Frontal cortex (tissue), 4 donors: ENCODE measurements at places on chromosomes 4 and X. TPM values are rescaled to one million over a fixed set of nuclear protein-coding genes. Genes with fewer than 3 reads are reported as not detected.
A peak's percentile ranks its signal among the peaks of the same experiment; 100 is the strongest.

Gene TEX13C
- total RNA-seq: not detected

Gene DGKK
- 0.41 TPM for total RNA-seq

Gene NDP
- 27.3 TPM for total RNA-seq

GRCh38 chr4:116401293-116401692 lies 684.1 kb downstream of the TRAM1L1 start:
- no peak for DNase-seq

DNA sequence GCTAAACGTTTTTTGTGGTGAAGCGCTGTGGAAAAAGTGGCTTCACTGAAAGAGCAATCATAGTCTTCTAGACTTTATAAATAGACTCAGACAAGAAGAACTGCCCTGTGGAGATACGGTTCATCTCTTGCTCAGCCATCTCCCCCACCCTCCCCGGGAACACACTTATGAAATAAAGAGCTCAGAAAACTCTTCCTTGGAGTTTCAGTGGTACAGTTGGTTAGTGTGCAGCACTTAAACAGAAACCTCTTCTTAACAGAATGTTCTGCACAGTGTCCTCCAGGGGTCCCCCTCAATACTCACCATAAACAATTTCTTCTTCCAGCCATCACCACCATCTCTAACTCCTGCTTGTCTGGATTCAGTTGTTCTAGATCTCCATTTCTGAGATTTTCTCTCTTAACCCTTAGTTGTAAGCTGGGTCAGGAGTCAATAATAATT lies 313.0 kb downstream of the ARHGAP10 start:
- no peak for DNase-seq

Gene KCND1
- total RNA-seq: 0.41 TPM

DNA sequence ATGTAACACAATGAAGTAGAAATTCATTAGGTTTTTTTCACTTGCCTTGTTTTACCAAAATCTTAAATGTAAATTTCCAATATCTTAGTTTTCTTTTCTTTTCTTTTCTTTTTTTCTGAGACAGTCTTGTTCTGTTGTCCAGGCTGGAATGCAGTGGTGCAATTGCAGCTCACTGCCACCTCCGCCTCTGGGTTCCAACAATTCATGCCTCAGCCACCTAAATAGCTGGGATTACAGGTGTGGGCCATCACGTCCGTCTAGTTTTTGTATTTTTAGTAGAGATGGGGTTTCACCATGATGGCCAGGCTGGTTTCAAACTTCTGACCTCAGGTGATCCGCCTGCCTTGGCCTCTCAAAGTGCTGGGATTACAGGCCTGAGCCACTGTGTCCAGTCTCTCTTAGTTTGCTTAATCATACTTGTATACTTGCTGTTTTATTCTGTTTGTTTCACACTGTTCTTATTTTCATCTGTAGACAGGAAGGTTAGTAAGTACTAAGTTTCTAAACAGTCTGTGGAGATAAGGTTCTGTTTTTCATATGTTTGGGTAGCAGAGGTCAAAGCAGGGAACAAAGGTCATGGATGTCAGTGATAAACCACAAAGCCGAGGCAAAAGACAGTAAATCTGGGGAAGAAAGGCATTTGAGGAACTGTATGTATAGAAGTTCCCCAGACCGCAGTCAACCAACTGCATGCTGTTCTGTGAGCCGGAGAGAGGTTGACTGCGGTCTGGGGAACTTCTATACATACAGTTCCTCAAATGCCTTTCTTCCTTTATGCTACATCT lies 129.1 kb downstream of the CBR4 start:
- no peak for DNase-seq

Gene ANXA3
- 5.7 TPM for total RNA-seq

Gene SHROOM3
- total RNA-seq: 9.8 TPM

GRCh38 chr4:142549726-142550463 lies 296.2 kb downstream of the INPP4B start:
- DNase-seq: no peak

DNA sequence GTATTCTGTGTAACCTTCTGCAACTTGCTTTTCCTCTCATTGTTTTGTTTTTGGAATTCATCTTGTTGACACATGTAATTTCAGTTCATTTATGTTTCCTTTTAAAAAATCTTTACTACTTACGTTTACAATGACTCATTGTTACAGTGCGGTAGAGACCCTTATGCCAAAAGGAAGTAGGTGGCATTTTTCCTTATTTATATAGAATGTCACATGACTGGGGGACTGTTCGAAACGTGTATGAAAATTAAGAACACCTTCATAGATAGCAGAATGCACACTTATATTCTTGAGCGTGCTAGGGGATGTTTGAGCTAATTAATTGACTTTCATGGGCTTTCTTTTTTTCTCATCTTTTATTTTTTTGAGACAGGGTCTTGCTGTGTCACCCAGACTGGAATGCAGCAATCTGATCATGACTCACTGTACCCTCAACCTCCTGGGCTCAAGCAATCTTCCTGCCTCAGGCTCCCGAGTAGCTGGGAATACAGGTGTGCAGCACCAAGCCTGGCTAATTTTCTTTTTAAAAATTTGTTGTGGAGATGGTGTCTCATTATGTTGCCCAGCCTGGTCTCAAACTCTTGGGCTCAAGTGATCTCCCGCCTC lies 7.3 kb downstream of the REPS2 start:
- no peak for DNase-seq

GRCh38 chr4:15438939-15439524 lies 11.2 kb downstream of the C1QTNF7 start:
- no peak for DNase-seq

DNA sequence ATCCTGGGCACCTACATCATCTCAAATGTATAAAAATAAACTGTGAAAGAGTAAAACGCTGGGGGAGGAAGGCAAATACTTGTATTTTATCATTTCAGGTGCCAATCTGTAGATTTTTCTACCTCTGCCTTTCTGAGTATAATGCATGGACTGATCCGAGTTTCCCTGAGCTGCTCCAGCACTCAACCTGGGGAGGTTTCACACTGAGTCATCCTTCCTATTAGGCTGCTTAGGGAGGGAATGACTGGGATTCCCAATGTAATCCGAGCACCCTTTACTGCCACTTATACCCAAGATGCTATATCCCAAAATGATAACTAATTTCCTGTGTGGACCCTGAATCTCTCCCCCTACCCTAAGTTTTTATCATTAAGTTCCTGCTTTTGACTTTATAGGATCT lies 126.6 kb downstream of the HNRNPD start:
- no peak for DNase-seq

Gene LUZP4
- total RNA-seq: not detected

Gene ARHGAP36
- 0.41 TPM for total RNA-seq

- no peak for DNase-seq
Measured at GRCh38 chr4:5781691-5782090, 70.7 kb downstream of the EVC start.

DNA sequence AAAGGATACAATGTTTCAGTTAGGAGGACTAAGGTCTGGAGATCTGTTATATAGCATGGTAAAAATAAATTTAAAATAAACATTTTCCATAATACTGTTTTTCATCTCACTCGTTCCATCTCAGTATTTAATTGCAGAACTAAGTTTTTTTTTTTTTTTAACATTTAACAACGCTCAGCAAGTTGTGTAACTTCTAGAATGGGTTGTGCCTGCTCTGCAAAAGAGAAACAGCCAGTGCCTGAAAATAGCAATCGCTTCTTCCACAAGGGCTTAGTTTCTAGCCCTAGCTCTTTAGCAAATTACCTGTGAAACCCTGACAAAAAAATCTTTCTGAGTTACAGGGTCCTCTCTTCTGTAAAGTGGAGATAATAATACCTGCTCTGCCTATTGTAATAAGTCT lies 41.9 kb downstream of the CNGA1 start:
- no peak for DNase-seq

Gene CWH43
- not detected for total RNA-seq

Gene REELD1
- not detected for total RNA-seq

GRCh38 chr4:128832243-128832625 lies 22.7 kb downstream of the JADE1 start:
- no peak for DNase-seq

- DNase-seq: no peak
Measured at GRCh38 chr4:8045909-8046308, 106.2 kb upstream of the AFAP1 start.

Gene COX7B2
- total RNA-seq: not detected

- DNase-seq: peak; percentile 13
Measured at GRCh38 chr4:154982187-154983047, 201.3 kb downstream of the RBM46 start.

Gene SULT1B1
- total RNA-seq: 0.41 TPM

DNA sequence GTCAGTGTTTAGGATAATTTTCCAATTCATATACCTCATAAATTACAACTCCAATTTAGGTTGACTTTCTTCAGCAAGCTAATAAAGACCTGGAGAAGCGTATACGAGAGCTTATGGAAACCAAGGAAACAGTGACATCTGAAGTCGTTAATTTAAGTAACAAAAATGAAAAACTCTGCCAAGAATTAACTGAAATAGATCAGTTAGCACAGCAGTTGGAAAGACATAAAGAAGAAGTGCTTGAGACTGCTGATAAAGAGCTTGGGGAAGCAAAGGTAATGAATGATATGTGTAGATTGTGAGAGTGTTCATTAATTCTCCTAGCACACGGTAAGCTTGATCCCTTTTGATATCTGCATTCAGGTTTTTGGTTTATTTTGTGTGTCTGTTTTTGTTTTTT lies 16.8 kb downstream of the CEP135 start:
- no peak for DNase-seq

DNA sequence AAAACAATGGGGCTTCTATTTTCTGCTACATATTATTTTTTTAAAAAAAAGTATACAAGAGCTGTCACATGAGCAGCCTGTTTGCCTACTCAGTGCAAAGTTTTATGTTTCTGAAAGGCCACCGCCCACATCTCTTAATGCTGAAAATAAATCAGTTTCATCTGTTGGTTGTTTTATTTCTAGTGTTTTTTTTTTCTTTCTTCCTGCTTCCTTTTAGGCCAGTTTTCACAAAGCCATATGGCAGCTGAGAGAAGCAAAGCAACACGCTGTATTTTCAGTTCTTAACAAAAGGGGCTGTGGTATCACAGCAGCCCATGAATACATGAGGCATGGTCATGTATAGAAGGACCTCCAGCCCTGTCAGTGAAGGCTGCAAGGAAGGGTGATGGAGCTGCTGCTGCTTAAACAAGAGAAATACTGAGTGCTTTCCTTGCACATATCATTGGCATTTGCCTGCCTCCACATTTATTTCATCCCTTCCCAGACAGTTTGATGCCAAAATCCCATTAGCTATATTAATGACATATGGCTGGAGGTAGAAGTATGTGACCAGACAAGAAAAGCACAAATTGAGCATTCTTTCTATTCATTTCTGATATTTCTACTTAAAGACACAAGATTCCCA lies 172.5 kb downstream of the PCDH18 start:
- DNase-seq: no peak

- DNase-seq: no peak
Measured at GRCh38 chr4:139526928-139527327, 29.1 kb downstream of the SETD7 start.

Gene RNF212
- total RNA-seq: 3.3 TPM

DNA sequence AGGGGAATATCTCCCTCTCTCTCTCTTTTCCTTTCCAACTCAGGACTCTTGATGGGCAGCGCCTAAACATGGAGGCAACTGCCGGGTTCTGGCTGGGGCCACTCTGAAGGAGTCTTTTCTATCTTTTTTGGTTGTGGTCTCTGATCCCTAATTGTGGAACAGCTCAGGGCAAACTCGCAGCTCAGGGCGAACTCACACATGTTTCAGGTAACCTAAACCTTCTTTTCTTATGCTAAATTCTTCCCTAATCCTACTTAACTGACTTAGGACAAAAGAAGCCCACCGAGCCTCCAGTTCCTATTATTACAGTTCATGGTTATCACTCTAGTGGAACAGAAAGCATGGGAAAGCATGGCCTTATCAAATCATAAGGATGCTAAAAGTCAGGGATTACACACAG lies 21.3 kb downstream of the ETDA start:
- DNase-seq: no peak

Gene TRIM61
- 1.6 TPM for total RNA-seq

Gene LPAR4
- total RNA-seq: 2.9 TPM
